ENCODE measurements at places on chromosomes 7 and 10.

DNA sequence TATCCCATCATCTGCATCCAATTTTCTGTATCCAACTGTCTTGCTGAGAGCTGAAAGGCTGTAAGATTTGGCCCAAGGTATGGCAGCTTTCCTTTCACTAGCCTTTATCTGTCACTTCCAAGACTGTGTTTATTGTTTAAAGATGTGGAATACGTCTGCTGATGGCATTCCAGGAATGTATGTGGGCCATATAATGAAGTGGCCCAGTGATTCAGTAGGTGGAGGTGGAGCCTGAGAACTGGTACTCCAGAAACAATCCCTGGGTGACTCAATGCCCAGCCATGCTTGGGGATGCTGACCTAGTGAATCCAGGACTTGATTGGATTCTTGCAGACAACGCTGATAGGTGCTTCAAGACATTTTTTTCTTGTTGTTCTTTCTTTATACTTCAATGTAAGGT, 13.5 kb downstream of the NEUROD6 start:
- peak; percentile 72 for DNase-seq

DNA sequence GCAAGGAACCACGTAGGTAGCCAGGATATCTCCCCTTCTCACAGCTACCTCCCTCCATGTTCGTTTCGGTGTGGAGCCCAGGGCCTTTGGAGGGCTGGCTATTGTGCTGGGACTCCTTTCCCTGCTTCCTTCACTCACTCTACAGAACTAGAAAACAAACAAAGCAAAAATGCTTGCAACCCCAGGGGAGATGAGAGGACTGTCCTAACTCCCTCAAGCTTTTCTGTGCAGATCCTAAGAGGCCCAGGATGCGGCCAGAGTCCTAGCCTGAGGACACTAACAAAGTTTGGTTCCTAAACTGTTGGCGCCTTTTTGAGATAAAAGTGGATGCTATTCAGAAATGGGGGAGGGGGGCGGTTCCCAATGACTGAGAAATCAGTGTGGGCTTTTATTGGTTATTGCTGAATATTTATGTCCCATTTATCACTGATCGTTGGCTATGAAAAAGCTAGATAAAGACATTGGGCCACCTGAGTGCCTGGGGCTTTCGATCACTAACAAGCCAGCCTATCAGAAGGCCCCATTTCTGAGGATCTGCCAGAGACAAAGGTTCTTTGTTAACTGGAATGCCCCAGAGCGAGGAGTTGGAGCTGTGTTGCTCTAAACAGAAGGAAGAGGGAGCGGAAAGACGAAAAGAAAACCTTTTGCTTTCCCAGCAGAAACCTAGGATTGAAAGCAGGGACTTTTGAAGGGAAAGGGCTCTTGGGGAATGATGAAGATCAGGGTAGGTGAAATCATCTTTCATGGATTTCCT, 95.2 kb upstream of the EGR2 start:
- no peak for DNase-seq

DNA sequence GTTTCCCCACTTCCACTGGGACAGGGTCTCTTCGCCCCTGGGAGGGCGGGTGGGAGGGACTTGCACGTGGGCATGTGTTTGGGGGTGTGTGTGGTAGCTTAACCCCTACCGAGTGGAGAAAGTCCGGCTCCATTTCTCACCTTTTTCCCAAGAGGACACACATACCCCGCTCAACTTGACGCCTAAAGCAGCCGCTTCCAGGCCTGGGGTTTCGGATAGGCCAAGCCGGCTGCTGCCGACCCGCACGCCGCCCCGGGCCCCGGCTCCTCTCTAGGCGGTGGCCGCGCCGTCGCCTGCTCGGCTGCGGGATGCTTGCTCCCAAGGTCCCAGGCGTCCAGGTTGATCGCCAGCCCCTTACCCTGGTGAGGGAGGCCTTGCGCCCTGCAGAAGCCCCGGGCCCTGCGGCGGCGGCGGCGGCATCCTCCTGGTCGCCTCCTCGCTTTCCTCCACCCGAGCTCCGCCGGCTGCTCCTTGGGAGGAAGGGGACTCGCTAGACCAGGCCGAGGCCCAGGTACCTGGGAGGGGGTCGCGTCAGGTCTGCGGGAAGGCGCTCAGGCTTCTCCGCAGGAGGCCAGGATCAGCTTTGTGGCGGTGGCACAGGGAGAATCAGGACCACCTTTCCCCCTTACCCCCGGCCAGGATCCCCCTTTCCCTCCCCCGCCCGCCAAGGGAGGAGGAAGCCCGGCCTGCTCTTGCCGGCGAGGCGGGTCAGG, 3.2 kb upstream of the GATA3 start:
- DNase-seq, result no peak

- DNase-seq, result peak; percentile 48
These were observed 79.3 kb upstream of the ACBD5 start for GRCh38 chr10:27319752-27320431.

DNA sequence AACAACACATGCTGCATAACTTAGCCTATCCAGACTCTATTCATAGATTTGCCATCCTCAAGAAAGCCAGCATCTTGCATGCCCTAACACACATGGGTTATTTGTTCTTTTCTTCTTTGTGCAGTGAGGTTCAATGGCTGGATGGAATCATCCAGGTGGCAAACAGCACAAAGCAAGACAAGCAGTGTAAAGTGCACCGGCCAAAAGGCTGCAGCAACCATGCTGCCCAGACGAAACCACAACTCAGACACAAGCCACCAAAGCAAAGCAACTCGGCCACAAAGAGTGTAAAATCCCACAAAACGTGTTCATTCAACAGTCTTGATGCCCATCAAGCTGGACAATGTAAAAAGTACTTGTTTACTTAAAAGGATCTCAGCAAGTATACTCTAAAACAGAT, 76.9 kb downstream of the PIP4K2A start:
- DNase-seq, result no peak

DNA sequence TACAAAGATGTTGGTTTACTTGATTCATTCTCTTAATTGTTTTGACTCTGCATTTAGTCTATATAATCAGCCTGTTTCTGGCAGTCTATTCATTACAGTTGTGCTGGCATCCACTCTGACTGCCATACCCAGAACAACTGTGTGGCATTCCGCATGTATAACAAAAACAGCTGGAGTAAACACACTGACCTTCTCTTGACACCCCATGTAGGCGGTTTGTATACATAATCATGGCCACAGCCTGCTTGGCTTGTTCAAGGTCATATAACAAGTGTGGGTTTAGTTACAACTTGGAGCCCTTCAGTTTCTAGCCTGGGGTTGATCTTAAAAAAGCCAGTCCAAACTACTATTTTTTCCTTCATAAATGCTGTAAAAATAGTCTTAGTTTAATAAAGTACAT, 70.9 kb downstream of the MBL2 start:
- no peak for DNase-seq

DNA sequence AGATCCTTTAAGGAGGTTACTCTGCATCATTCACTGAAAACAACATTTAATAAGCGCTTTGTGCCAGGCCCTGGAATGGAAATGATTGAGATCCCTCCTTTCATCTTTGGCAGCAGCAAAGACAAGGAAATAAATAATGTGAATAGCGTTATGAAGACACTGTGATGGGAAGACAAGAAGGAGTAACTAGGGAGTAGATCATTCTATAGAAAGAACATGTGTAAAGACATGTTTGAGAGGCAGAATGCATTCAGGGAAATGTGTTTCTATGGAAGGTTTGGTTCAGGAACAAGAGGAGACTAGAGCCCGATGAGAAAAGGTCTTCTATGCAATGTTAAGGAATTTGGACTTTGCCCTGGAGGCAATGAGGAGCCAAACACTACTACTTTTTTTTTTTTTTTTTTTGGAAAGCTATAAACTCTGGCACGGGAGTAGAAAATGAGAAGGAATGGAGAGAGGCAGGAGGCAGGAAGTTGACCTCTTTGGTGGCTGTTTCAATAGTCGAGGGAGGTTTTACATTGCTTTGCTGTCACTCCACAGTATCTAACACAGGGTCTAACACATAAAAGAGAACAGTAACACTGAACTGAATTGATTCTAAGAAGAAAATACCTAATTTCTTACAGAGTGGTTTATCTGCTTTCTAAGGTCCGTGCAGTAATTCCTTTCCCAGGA, 44.9 kb downstream of the SMURF1 start:
- peak; percentile 21 for DNase-seq

DNA sequence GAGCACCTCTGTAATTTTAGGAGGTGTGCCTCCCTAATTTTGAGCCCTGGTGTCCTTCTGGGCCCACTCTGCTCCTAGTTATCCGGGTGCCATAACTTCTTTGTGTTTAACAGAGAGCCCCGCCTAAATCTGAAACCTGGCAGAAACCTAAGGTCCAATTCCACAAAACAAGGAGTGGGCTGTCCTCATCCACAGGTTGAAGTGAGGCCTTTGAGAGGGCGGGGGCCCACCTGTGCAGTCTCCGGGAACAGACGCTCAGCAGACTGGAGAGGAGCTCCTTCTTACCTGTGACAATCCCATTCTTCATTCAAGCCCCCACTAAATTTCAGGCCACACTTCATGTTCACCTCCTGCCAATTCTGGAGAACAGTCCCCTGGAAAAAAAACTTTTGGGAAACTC, 10.9 kb downstream of the TMEM72 start:
- no peak for DNase-seq

GRCh38 chr7:113996405-113996804, 77.6 kb upstream of the PPP1R3A start:
- peak; percentile 50 for DNase-seq

- no peak for DNase-seq
These were observed 57.3 kb downstream of the ADARB2 start for GRCh38 chr10:1679821-1680650.

DNA sequence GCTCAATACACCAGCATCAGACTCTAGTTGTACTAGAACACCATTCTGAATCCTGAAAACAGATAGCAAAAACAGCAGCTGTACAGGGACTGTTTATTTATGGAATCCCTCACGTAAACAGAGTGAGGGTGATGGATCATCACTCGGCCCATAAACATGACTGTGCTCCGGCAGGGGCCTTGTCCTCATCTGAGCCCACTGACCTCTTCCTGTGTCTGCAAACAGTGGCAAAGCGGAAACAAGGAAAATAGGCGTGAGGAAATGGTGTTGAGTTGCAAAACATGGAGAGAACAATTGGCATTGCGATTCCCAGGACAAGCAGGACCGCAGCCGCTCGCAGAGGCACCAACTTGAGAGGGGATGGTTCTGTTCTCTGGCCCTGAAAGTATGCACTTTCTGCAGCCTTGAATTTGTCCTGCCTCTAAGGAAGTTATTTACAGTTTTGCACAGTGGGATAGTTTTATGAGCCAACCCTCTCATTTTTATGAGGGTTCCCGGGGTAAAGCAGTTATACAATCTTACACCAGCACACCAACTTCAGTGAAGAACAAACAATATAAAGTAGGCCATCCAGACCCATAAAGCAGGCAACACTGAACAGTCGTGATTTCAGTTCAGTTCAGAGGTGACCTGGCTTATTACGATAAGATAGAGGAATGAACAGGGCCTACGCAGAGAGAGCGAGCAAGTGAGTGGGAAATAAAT, 248.0 kb upstream of the FZD8 start:
- DNase-seq, result no peak

DNA sequence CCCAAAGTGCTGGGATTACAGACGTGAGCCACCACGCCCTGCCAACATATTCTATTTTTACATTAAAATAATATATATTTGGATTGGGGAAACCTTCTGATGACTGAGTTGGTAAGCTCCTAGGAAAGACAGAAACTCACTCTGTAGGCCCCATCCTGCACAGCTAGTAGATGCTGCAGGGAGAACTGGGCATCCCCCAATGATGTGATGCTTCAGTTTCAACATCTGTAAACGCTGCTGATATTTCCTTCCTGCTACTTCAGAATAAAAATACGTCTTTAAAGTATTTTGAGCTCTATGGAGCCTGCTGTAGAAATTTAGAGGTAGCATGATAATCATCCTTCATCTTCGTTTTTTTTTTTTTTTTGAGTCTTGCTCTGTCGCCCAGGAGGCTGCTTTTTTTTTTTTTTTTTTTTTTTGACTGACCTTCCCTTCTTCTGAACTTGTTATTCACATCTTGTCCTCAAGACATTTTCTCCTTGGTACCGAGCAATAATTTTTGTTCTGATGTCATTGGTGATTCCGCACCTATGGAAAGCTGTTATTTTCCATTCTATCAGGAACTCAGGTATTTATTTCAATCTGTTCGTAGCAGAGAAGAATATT, 21.8 kb upstream of the INPP5F start:
- no peak for DNase-seq

GRCh38 chr7:75686551-75686950, 52.2 kb downstream of the HIP1 start:
- no peak for DNase-seq

DNA sequence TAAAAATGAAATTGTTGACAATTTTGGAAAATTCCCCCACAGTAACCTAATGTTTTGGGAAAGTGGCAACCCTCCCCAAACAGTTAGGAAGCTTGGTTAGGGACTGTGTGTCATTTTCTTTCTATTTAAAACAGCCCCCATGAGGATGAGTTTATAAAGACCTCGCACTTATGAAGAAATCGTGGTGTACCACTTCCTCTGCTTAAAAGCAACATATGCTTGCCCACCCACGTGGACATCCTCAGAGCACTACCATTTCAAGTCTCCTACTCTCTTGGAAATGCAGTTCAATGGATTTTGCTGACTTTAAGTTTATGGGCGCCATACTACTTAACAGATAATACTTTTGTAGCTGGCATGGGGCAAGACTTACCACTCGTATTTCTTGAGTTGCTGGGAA, 223.8 kb downstream of the DYNC1I1 start:
- peak; percentile 33 for DNase-seq

- no peak for DNase-seq
These were observed 11.4 kb downstream of the ZSWIM8 start for GRCh38 chr10:73796766-73797165.

DNA sequence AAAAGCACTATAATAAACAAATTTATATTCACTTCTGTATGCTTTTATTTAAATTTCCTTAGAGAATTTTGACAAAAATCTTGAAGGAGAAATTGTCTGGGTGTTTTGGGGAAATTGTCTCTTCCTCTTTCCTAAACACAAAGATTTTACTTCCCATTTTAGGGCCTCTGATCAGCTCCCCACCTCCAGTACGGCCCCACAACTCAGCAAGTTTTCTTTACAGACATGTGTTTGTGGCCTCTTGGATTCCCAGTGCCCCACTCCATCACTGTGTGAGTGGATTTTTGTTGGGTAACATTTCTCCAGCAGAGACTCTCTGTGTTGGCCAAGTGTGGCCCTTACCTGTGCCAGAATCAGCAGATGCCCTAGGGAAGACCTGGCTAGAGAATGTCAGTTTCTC, 182.8 kb upstream of the CDC14C start:
- no peak for DNase-seq

DNA sequence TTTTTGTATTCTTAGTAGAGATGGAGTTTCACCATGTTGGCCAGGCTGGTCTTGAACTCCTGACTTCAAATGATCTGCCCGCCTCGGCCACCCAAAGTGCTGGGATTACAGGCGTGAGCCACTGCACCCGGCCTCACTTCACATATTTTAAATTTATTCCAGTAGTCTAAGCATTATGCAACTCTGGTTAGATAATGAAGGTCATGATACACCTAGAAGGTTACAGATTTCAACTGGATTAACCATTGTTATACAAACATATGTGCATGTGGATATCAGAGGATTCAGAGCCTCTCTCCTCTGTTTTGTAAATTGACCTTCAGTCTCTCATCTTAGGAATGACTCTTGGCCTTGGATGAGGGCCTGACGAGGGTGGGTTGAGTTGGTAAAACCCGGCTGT, 146.3 kb downstream of the DPP6 start:
- DNase-seq, result no peak

Measured in HT1080 (cell line).